ENCODE measurements at places on chromosomes 5 and 9.

- DNase-seq, result no peak
These were observed 27.2 kb upstream of the TNFSF8 start for GRCh38 chr9:114957558-114957957.

DNA sequence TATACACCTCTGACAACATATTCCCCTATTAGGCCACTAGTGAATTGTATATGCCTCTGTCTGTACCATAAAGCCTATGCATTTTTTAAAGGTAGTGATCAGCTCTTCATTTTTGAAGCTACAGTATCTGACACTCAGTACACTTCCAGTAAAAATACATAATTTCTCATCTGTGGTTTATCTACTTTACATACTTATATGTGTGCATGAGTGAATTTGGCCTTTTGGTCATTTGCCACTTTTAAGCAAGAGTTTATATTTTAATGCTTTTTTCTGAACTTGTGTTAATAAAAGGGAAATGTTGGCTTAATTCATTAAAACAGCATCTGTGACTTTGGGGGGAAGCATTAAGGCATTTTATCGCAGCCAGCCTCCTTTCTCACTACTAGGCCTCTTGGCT is 47.8 kb downstream of the ST8SIA4 start:
- DNase-seq, result no peak

DNA sequence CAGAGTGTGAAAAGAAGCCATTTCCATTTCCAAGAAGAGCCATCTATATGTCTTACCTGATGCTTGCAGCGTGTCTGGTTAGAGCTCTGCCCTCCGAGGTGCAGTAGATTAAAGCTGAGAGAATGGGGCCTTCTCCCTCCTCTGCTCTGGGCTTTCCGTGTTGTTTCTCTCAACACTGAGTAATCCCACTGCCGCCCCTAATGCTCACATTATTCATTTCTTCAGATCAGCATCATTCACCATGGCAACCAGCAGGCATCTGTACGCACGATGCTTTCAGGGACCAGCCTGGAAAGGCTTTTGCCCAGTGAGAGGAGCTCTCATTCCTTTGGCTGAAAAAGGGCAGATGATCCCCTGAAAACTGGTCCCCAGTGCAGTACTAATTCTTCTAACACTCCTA is 79.6 kb downstream of the CYFIP2 start:
- DNase-seq, result no peak

- peak; percentile 81 for DNase-seq
These were observed at the start of gene JADE2 for GRCh38 chr5:134524826-134525682. Gene JADE2, plus strand, starts transcription at chr5:134525670. Its CDS starts 10,188 bp downstream, at chr5:134535858.

DNA sequence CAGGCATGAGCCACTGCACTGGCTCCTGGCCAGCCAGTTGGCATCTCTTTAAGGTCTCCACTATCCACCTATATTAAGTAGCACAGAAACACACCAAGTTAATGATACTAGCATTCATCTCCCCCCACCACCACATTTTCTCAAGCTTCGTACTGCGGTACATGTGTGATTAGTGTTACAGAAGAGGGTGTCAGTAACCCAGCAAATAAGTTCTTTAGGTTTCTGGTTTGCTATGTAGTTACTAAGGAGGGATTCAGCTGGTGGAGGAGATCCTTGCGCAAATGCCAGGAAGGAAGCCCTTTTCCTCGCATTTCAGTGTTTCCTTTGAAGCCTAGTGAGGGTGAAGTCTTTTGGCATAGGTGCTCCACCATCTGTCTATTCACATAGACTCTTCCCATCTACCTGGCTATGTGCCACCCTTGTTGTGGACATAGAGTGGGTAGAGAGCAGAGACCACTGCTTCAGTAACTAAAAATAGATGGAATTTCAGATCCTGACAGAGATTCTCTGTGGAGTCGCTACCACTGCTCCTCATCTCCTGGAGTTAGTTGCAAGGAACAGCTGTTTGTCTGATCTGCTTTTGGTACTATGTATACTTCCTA is 16.7 kb downstream of the UBE2D2 start:
- no peak for DNase-seq

- DNase-seq, result no peak
These were observed 56.8 kb downstream of the FGF10 start for GRCh38 chr5:44332285-44332971.

GRCh38 chr5:110297152-110297670 is 429.3 kb downstream of the TMEM232 start:
- DNase-seq, result no peak

DNA sequence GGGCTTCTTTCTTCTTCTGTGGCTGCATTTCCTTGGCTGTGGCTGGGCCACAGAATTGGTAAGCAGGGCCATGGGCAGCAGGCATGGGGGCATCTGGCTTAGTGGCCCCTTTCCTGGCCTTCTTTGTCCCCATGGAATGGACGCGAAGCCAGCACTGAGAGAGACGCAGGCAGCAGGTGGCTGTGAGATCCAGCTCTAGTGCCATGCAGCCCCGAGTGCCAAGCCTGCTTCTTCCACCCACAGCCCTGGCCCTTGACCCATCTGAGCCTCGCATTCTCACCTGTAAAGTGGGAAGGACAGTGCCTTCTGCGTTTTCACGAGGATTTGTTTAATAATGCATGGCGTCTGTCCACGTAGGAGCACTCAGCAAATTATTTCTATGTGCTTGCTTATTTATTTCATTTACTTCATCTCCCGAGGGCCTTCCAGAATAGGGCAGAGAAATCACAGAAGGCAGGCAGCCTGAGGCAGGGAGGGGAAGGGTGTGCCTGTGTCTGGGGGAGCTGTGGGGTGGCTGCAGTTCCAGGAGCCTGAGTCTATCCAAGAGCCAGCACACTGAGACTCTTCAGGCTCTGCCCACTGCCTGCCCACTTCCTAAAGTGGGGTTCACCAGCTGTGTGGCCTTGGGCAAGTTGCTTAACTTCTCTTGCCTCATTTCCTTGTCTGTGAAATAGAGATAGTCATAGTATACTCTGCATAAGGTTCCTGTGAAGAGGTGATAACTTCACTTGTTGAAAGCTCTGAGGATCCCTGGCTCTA is 55.2 kb downstream of the NTNG2 start:
- DNase-seq, result no peak

GRCh38 chr9:89536145-89536574 is 38.2 kb upstream of the SEMA4D start:
- DNase-seq, result no peak

DNA sequence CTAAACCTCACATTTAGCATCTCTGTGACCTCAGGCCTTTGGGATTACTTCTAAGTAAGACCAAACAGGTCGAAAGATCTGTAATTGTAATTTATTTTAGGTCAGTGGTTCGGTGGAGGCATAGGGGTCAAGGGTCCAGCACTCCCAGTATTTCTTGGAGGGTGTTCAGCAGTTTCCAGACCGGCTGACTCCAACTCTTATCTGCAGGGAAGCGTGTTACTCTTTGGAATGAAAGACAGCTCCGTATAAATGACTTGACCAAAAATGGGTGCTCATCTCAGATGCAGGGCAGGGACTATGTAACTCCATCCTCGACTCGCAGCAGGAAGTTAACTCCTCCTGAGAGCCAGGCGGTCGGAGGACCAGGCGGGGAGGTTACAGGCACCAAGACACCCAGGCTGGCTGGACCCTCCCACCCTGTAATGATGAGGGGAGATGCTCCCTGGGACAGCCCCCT is 620 bp upstream of the VPS13A start:
- no peak for DNase-seq

GRCh38 chr9:35743452-35743851 is 5.6 kb downstream of the GBA2 start:
- DNase-seq, result no peak

- no peak for DNase-seq
These were observed 27.7 kb downstream of the HMGCR start for GRCh38 chr5:75364571-75365280.

- no peak for DNase-seq
These were observed 237.6 kb upstream of the ZNF462 start for GRCh38 chr9:106625259-106625789.

GRCh38 chr9:12922224-12922866 is 147.5 kb downstream of the LURAP1L start:
- DNase-seq, result no peak

DNA sequence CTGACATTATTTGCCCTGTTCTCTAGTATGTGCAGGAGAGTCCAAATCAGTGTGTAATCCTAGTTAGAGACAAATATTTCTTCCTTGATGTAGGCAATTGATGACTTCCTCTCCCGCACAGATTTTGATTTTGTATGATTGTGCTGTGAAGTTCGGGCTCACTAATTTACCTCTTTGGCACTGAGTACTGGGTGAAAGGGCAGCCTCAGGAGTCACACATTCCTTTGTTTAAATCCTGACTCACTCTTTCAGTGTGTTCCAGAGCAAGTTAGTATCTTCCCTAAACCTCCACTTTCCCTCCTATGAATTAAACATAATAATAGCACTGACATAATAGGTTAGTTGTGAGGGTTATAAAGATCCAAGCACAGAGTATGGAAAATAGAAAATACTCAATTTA is 269.7 kb downstream of the ISL1 start:
- no peak for DNase-seq

- no peak for DNase-seq
These were observed 1026.3 kb downstream of the CDH9 start for GRCh38 chr5:26012078-26012477.

DNA sequence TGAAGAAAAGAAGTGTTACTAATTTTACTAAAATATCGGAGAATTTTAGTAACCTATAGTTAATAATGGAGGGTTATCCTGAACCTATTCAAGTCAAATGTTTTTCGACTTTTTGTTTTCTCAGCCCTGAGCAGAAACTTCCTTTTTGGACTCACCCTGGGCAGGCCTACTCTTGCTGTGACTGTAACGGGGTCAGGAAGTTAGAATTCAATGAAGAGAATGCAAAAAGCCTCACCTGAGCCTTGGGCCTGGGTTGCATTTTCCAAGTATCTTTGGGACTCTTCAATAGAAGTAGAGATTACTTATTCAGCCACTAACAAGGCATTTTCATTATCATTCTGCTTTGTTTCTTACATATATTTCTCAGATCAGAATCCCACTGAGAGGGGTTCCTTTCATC is 405.3 kb downstream of the TLR4 start:
- no peak for DNase-seq

GRCh38 chr5:173659423-173659822 is 43.0 kb upstream of the BOD1 start:
- DNase-seq, result no peak

DNA sequence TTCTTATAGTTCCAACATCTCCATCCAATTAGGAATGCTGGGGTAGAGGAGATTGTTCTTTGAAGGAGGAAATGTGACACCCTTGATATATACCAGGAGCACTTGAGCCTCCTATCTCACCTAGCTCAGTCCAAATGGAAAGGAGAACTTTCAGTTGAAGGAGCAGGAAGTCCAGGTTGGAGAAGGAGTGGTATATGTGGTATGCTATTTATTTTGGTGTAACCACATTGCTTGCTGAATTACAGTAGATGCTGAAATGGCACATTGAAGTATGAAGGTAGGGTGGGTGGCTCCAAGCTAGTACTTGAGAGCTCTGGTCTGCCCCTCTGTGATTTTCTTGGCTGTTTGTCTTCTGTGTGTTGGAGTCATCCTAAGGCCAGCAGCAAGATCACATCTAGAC is 6.1 kb downstream of the CSNK1G3 start:
- peak; percentile 17 for DNase-seq

Data from CD8-positive, alpha-beta T cell (primary cell).